Left cardiac atrium (tissue), 4 donors: ENCODE measurements at places on chromosomes 2 and 18. TPM values are rescaled to one million over a fixed set of nuclear protein-coding genes. Genes with fewer than 3 reads are reported as not detected.

DNA sequence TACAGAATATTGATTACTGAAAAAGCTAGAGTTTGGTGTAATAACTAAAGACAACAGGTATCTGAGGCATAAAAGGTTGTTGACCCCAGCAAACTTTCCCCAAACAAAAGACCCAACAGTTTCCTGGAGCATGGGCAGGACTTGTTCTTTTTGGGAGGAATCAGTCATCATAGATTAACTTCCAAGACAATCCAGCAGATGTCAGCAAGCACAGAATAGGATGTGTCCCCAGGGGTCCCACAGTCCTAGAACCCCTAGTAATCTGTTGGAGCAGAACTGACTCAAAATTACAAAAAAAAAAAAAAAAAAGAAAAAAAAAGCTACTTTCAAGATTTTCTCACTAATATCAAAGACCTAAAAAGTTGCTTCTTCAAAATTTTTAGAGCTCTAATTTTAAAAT, 564.7 kb upstream of the SLC39A10 start:
- DNase-seq: no peak

GRCh38 chr2:221571551-221572218, 419 bp downstream of the EPHA4 start:
- DNase-seq: peak; percentile 67

DNA sequence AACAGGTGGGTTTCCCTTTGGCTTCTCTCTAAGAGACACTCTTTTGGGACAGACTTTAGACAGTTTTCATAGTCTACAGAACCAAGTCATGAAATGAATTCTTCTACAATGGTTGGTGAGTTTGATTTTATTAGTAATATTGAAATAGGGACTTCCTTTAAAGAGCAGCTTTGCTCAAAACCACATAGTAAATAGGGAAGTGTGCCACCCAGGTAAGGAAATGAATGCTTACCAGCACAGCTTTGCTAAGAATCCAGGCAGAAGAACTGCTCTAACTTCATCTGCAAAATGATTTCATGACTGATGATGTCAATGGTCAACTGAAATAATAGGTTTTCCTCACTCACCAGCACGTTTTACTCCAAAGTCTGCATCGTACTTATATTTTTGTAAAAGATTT, 89.2 kb downstream of the NYAP2 start:
- DNase-seq: no peak

CYP1B1 gene
- 46.1 TPM for total RNA-seq

- DNase-seq: peak; percentile 80
Observed at GRCh38 chr2:30711646-30712085, 95.6 kb downstream of the CAPN13 start.

GRCh38 chr18:47436871-47437270, 185.4 kb upstream of the SKOR2 start:
- DNase-seq: no peak

GRCh38 chr2:46706264-46706983, 209.2 kb downstream of the MCFD2 start:
- no peak for DNase-seq

GRCh38 chr18:63867368-63868125, 20.0 kb upstream of the SERPINB2 start:
- DNase-seq: no peak

- DNase-seq: no peak
Observed at GRCh38 chr2:53314718-53315117, 452.9 kb upstream of the CHAC2 start.

- DNase-seq: peak; percentile 26
Observed at GRCh38 chr2:42567806-42568400, 529 bp upstream of the MTA3 start.

- no peak for DNase-seq
Observed at GRCh38 chr18:49976795-49977560, 163.6 kb upstream of the ACAA2 start.

TNS1 gene
- total RNA-seq: 508 TPM

SLC4A3 gene
- total RNA-seq: 360 TPM

DNAH7 gene
- total RNA-seq: 0.44 TPM

- peak; percentile 22 for DNase-seq
Observed at GRCh38 chr2:148201075-148202004, 180.4 kb downstream of the MBD5 start.

LBX2 gene
- total RNA-seq: 1.0 TPM

CNTNAP5 gene
- total RNA-seq: not detected

GRCh38 chr2:47339745-47340541, 63.0 kb upstream of the MSH2 start:
- DNase-seq: no peak

DNA sequence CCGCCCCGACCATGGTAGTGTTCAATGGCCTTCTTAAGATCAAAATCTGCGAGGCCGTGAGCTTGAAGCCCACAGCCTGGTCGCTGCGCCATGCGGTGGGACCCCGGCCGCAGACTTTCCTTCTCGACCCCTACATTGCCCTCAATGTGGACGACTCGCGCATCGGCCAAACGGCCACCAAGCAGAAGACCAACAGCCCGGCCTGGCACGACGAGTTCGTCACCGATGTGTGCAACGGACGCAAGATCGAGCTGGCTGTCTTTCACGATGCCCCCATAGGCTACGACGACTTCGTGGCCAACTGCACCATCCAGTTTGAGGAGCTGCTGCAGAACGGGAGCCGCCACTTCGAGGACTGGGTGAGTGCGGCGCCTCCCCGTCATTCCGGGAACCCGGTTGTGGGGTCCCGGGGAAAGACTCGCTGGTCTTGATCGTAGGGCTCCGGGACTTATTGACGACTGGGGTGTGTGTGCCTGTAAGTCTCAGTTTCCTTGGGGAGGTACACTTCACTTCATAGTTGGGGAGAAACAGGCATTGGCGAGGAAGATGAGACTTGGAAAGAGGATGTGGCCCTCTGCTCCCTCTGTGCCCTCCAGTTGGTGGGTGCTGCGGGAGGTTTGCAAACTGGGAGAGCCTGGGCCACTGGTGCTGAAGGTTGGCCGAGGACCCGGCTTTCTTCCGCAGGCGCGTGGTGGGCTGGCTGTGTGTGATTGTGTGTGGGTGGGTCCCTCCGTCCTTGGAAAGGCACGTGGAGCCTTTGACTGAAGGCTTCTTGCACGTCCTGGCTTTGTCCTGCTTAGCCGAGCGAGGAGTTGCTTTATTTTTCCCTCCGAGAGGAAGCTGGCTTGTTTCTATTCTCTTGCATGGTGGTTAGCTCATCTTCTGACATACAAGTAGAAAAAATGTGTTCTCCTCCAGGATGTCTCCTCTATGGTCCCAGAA, 886 bp downstream of the PRKCE start:
- peak; percentile 63 for DNase-seq

DNA sequence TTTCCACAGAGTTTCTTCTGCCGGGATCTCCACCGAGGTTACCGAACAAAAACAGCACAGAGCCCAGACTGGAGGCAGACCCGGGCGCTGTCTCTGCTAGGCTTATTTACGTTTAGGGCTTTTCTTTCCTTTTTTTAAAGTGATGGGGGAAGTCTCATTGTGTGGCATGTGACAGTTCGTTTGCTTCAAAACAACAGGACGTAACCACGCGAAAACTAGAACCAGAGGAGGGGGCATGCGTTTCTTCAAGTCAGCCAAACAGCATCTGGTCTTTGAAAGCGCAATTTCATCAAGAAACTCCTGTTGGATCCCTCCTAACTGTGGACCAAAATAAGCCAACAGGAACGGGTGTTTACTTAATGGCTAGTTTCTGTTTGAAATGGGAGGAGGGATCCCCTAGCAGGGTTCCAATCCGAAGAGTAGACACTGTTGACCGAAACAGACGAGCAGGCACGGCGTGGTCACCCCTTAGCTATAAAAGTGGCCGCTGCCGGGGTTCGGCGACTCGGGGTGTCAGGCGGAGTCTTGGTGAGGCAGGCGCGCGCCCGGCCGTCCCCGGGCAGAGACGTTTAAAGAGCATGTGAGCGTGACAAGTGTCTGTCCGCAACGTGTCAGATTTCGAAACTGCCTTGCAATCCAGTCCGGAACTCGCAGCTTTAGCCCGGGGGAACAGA, 997 bp upstream of the TGIF1 start:
- DNase-seq: peak; percentile 28

GRCh38 chr18:72122103-72122502, 422.0 kb downstream of the CBLN2 start:
- DNase-seq: no peak

GRCh38 chr2:191369034-191369433, 123.8 kb downstream of the MYO1B start:
- DNase-seq: no peak

IL1RN gene
- 1.5 TPM for total RNA-seq

DNA sequence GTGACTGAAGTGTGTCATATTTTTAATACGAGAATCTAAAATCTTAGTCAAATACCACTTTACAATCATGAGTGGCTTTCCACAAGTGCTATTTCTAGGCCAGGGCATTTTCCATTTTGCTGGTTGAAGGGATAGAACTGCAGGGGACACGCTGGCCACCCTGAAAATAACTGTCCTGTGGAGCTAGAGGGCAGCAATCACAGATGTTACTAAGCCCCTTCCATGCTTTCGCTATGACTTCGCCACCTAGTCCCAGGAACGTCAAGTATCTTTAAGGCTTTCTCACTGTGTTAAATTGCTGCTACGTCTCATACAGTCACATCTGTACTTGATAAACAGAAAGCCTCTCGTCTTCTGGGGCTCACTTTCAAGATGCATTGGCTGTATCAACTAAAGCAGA, 171.8 kb downstream of the CDH2 start:
- DNase-seq: no peak

GRCh38 chr18:68784071-68784470, 13.8 kb upstream of the CCDC102B start:
- no peak for DNase-seq

DNA sequence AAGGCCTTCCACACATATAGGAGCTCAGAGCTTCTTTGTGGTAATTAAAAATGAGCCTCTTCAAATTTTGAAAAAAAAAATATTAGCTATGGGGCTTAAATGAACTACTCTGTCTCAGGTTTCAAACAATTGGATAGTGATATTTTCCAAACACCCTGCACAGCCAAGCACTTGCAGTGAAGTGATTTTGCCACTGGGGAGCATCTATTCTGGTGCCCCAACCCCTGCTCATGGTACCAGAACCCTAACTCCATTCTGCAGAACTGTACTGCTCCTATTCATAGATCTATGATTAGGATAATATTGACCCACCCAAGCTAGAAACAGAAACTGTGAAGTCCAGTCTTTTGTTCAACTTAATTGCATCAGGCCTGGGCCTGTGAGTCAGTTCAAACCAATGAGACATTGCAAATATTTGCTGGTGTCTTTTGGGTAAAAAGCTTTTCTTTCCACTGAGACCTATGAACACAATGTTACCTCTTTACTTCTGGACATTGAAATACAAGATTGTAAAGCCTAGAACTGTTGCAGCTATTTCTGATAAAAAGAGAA, 324.0 kb downstream of the GALNT13 start:
- no peak for DNase-seq

DNA sequence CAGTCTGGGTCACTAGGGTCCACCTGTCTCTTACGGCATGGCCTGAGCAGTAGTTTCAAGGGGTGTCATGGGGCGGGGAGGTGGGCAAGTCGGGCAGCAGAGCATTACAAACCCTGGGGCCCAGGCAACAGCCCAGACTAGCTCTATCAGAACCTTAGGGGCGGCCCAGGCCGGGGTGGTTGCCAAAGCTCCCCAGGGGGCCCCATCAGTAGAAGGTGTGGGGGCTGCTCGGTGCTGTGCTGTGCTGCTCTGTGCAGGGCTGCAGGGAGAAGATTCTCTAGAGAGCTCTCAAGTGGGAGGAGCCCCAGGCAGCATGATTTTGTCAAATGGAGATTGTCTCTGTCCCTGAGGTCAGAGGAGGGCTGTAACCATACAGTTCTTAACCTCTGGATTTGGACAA, 36.4 kb upstream of the SLC14A1 start:
- DNase-seq: no peak

GRCh38 chr18:48786455-48787202, 164.1 kb downstream of the SMAD7 start:
- peak; percentile 10 for DNase-seq

FBXO36 gene
- total RNA-seq: 1.4 TPM

DNA sequence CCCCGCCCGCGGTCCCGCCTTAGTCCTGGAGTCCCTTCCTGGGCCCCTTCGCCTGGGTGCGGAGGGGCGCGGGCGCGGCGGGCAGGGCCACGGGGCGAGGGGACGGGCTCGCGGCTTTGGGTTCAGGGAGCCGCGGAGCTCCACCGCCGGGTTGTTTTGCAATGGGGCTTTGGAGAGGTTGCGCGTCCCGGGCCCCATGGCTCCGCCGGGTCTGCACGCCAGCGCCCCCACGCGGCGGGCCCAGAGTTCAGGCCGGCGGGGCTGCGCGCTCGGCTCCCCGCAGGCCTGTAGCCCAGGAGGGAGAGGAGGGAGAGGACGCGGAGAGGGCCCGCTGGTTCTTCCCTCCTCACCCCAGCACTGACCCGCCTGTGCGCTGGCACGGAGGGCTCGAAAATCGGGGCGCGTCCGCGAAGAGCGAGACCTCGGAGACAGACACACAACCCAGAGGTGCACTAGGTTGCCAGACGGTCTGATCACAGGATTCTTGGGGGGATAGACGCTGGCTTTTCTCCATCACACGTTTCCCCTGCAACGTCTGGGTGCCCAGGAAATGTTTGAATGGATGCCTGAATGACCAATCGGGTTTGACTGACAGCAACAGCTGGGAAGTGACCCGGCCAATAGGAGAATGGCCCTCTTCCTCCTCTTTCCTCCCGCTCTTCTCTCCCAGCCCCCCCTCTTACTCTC, 4.9 kb upstream of the SIX2 start:
- peak; percentile 69 for DNase-seq

DNA sequence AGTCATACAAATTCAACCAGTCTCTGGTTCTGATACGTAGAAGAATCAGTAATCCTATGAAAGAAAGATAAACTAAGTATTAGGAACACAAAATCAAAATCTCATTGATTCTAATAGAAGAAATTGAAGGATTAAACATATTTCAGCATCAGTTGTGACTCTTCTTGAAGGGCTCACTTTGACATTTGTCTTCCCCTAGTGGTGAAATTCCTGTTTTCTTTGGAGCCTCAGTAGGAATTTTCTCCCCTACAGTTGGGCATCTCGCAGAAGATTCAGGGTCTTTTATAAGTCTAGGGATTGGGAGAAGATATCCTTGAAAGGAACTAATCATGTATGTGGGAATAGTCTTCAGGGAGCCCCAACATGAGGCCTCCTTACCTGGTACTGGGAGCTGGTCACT, 2.8 kb upstream of the CRYGB start:
- no peak for DNase-seq

GRCh38 chr2:233551491-233551890, 15.1 kb downstream of the USP40 start:
- no peak for DNase-seq

GRCh38 chr2:120525056-120526046, 179.4 kb downstream of the INHBB start:
- DNase-seq: no peak
